ENCODE measurements at places on chromosomes 7 and 10.
A peak's percentile ranks its signal among the peaks of the same experiment; 100 is the strongest.

- no peaks in the 10 kb centered on the region for H3K4me1 ChIP-seq
- no peaks in the 10 kb centered on the region for H3K27me3 ChIP-seq
- no peak overlapping the region for H3K27ac ChIP-seq
- no peak overlapping the region for H3K4me3 ChIP-seq
Observed at GRCh38 chr10:18414061-18414460, 237.3 kb downstream of the NSUN6 start.

GRCh38 chr10:31120961-31121685, 89.5 kb upstream of the ZNF438 start:
- peaks cover 7% of the 10 kb centered on the region for H3K4me1 ChIP-seq
- DNase-seq, result no peak
- no peaks in the 10 kb centered on the region for H3K36me3 ChIP-seq
- peak overlapping the region; percentile 35 for H3K27ac ChIP-seq

GRCh38 chr7:70634071-70634470, 497.9 kb upstream of the GALNT17 start:
- peaks cover 6% of the 10 kb centered on the region for H3K36me3 ChIP-seq
- H3K27me3 ChIP-seq, result peaks cover 5% of the 10 kb centered on the region
- H3K4me3 ChIP-seq, result no peak overlapping the region
- DNase-seq, result no peak
- H3K4me1 ChIP-seq, result peaks cover 37% of the 10 kb centered on the region

- H3K36me3 ChIP-seq, result peaks cover 8% of the 10 kb centered on the region
- H3K27me3 ChIP-seq, result peaks cover 16% of the 10 kb centered on the region
- peaks cover 42% of the 10 kb centered on the region for H3K4me1 ChIP-seq
- no peak for DNase-seq
Observed at GRCh38 chr7:5429253-5429856, 5.7 kb upstream of the TNRC18 start.

- H3K27ac ChIP-seq, result no peak overlapping the region
- peaks cover 41% of the 10 kb centered on the region for H3K4me1 ChIP-seq
- no peak overlapping the region for H3K4me3 ChIP-seq
- no peak for DNase-seq
- H3K27me3 ChIP-seq, result no peaks in the 10 kb centered on the region
Observed at GRCh38 chr7:26444555-26444954, 152.9 kb downstream of the SNX10 start.

DNA sequence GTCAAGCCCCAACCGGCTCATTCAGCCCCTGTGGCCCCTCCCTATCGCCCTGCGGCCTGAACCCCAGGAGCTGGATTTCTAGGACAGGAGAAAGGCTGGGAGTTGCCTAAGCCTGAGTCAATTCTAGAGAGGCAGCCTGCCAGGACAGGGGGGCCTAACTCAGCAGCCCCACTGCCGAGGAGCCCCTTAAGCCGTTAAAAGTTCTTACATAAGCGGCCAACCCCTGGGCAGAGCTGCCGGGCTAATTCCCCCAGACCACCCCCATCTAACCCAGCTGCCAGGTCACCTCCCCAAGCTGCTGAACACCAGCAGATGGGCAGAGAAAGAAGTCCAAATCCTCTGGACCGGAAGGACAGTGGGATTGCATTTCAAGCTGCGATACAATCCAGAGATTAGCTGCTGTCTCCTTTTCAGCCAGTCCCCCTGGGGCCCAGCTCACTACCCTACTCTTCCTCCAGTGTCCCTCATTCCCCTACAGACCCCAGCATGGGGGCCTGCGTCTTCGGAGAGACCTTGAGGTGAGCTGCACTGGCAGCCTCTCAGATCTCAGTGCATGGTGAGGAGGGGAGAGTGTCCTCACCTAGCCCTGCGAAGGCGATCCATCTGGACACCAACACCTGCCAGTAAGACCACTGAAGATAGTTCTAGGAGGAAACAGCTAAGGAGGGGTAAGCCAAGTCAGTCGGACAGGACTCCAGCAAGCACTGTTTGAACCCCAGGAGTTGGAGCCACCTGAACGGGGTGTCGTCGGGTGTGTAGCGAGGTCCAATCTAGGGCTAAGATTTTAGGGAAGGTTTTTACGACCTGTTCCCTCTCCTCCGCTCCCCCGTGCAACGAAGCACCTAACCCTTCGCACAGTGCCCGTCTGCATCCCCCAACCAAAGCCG, 830 bp downstream of the IMPDH1 start:
- H3K36me3 ChIP-seq, result no peaks in the 10 kb centered on the region
- peak overlapping the region; percentile 82 for H3K4me3 ChIP-seq
- H3K27ac ChIP-seq, result no peak overlapping the region
- DNase-seq, result no peak
- peaks cover 36% of the 10 kb centered on the region for H3K4me1 ChIP-seq
- peaks cover 55% of the 10 kb centered on the region for H3K27me3 ChIP-seq

GRCh38 chr7:134703241-134703594, 56.6 kb downstream of the BPGM start:
- no peak overlapping the region for H3K4me3 ChIP-seq
- H3K4me1 ChIP-seq, result peaks cover 23% of the 10 kb centered on the region
- no peak for DNase-seq
- H3K27me3 ChIP-seq, result no peaks in the 10 kb centered on the region

- H3K4me1 ChIP-seq, result no peaks in the 10 kb centered on the region
- H3K27ac ChIP-seq, result no peak overlapping the region
- peaks cover 3% of the 10 kb centered on the region for H3K27me3 ChIP-seq
- H3K36me3 ChIP-seq, result peaks cover 2% of the 10 kb centered on the region
- no peak for DNase-seq
- H3K4me3 ChIP-seq, result no peak overlapping the region
Observed at GRCh38 chr10:91146146-91146545, 74.3 kb upstream of the PCGF5 start.

DNA sequence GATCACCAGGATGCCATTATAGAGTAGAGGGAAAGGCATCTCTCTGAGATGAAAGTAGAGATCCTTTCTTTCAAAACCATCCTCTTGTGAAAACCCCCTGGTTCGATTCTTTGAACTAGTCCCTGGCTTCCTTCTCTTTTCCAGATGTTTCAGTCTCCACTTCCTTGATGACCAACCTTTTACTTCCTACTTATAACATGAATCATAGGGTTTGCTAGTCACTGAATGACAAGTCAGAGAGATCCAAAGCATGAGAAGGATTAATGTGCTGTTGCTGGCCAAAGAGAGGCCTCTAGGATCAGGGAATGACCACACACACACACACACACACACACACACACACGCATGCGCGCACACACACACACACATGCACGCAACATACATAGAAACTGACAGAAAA, 161.1 kb upstream of the FRMD4A start:
- H3K27ac ChIP-seq, result no peak overlapping the region
- DNase-seq, result no peak
- no peaks in the 10 kb centered on the region for H3K36me3 ChIP-seq
- H3K4me1 ChIP-seq, result peaks cover 5% of the 10 kb centered on the region
- no peaks in the 10 kb centered on the region for H3K27me3 ChIP-seq

DNA sequence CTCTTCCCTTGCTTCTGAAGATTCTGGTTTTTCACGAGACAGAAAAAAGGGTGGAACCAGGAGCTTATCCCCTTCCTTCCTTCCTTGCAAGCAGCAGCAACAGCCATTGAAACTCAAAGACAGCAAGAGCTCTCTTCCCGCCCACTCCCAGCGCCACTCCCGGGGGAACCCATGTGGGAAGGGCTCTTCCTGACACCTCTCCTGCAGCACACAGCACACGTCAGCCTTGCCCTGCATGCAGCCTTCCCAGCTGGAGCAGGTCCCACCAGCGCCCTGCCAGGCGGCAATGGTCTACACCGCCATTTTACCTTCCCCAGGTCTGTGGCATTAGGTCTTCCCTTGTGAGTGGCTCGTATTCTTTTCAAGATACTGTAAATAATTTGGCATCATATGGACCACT, 161.8 kb downstream of the MGMT start:
- H3K27ac ChIP-seq, result no peak overlapping the region
- H3K4me3 ChIP-seq, result no peak overlapping the region
- no peak for DNase-seq
- H3K27me3 ChIP-seq, result no peaks in the 10 kb centered on the region
- no peaks in the 10 kb centered on the region for H3K4me1 ChIP-seq

DNA sequence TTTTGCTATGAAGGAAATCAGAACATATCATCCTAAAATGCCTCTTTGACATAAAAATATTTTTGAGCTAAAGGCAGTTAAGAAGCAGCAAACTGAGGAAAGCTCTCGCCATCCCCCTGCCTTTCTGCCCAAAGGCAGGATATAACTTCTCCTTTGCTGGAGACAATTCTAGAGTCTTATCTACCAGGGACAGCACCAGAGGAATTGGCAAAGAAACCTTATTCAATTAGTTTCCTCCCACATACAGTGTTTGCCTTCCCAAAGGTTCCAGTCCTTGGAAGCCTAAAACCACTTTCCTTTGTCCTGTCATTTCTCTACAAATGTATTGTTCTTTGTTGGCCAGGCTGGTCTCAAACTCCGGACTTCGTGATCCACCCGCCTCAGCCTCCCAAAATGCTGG, 33.7 kb downstream of the MASTL start:
- H3K27me3 ChIP-seq, result no peaks in the 10 kb centered on the region
- H3K4me1 ChIP-seq, result no peaks in the 10 kb centered on the region
- no peak overlapping the region for H3K4me3 ChIP-seq
- peaks cover 11% of the 10 kb centered on the region for H3K36me3 ChIP-seq

DNA sequence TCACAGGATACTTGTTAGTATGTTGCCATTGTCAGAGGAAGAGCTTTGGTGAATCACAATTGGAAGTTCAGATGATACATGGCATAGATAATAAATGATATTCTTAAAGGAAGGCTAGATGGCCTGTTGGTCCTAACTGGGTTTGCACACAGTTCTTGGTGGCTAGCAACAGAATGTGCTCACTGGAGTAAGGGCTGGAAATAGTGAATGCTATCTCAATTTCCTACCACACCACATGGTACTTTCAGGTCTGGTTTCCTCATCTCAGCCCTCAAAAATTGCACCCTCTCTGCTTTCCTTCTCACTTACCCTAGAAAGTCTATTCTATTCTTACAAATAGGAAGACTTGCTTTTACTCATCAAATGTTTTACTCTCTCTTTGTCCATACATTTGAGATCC, 622.5 kb downstream of the ANKRD7 start:
- H3K27ac ChIP-seq, result no peak overlapping the region
- H3K4me3 ChIP-seq, result no peak overlapping the region
- H3K4me1 ChIP-seq, result no peaks in the 10 kb centered on the region
- no peak for DNase-seq
- H3K27me3 ChIP-seq, result no peaks in the 10 kb centered on the region

- H3K4me1 ChIP-seq, result no peaks in the 10 kb centered on the region
- no peaks in the 10 kb centered on the region for H3K27me3 ChIP-seq
- no peak for DNase-seq
- no peak overlapping the region for H3K27ac ChIP-seq
Observed at GRCh38 chr7:121322460-121322859, 6.3 kb upstream of the WNT16 start.

DNA sequence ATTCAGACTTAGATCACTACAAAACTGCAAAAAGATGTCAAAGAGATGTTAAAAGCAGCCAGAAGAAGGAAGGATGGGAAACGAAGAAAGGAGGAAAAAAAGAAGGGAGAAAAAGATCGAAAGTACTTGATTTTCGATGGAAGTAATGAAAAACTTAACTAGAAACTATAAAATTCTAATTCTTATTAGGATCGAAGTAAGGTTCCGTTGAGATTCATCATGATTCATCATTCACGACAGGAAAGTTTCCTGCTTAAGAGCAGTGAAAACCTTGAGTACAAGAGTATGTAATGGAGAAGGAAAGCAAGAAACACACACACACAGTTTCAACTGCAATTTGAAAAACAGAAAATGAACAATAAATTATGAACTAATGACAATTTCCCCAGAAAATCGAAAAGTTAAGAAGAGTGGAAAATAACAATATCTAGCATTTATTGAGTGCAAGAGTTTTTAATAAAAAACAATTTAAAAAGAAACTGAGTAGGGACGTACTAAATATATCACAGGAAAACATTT, 1.1 kb upstream of the ING3 start:
- no peaks in the 10 kb centered on the region for H3K36me3 ChIP-seq
- peaks cover 3% of the 10 kb centered on the region for H3K27me3 ChIP-seq
- no peak for DNase-seq
- peak overlapping the region; percentile 98 for H3K4me3 ChIP-seq
- H3K27ac ChIP-seq, result no peak overlapping the region

GRCh38 chr7:91306266-91306665, 42.0 kb downstream of the FZD1 start:
- no peaks in the 10 kb centered on the region for H3K36me3 ChIP-seq
- H3K27me3 ChIP-seq, result no peaks in the 10 kb centered on the region
- H3K4me3 ChIP-seq, result no peak overlapping the region

DNA sequence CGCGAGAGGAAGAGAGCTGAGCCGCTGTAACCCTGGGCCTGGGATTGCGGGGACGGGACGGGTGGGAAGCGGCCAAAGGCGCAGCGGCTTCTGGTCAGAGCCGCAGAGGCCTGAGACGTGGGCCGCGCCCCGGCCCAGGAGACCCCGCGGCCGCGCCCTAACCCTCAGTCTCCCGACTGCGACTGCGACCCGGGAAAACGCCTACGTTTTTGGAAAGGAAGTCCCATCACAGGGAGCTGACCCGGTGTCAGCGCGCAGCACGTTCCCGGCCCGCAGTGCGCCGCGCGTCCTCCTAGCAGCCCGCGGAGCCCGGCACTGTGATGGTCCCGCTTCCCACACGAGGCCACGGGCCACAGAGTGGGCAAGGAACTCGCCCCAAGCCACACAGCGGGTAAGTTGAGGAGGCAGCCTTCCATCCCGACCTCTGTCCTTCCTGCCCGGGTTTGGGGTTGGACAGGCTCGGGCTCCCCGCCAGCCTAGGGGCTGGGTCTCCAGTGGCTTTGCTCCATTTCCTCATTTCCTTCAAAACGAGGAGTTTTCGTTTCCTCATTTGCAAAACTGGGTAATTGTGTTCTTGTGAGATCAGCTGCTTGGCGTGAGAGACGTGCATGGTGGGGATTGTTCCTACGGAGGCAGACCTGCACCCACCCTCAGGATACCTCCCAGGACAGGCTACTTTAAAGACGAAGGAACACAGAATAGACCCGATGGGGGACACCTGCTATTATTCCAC, 1.2 kb downstream of the GPNMB start:
- DNase-seq, result no peak
- H3K27me3 ChIP-seq, result no peaks in the 10 kb centered on the region
- H3K4me1 ChIP-seq, result no peaks in the 10 kb centered on the region
- H3K36me3 ChIP-seq, result no peaks in the 10 kb centered on the region
- no peak overlapping the region for H3K27ac ChIP-seq

All from neural crest cell (in vitro differentiated cells).